EL (cell line): ENCODE measurements at places on chromosomes 1 and 21.

GRCh38 chr1:18419113-18419844 lies 61.5 kb upstream of the KLHDC7A start:
- DNase-seq: no peak

GRCh38 chr1:30362603-30362990 lies 360.8 kb downstream of the MATN1 start:
- DNase-seq: no peak

GRCh38 chr1:192807211-192808162 lies 1.4 kb upstream of the RGS2 start:
- DNase-seq: peak; percentile 43

DNA sequence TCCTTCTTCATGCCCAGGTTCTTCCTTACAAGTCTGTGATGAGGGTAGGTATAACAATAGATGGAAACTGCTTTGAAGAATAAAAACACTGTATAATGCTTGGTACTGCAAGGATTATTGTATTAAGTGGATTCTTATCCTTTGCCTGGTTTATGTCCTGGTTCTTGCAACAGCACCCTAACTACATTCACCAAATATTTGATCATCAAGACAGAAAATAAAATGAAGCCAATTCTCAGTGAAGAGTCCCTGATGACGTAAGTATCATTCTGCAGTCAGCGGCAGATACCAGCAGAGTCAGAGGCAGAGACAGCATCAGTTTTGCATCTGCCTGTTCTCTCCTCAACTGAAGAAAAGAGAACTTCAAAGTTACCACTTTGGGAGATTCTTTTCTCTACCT lies 19.7 kb downstream of the ARHGEF11 start:
- DNase-seq: no peak

DNA sequence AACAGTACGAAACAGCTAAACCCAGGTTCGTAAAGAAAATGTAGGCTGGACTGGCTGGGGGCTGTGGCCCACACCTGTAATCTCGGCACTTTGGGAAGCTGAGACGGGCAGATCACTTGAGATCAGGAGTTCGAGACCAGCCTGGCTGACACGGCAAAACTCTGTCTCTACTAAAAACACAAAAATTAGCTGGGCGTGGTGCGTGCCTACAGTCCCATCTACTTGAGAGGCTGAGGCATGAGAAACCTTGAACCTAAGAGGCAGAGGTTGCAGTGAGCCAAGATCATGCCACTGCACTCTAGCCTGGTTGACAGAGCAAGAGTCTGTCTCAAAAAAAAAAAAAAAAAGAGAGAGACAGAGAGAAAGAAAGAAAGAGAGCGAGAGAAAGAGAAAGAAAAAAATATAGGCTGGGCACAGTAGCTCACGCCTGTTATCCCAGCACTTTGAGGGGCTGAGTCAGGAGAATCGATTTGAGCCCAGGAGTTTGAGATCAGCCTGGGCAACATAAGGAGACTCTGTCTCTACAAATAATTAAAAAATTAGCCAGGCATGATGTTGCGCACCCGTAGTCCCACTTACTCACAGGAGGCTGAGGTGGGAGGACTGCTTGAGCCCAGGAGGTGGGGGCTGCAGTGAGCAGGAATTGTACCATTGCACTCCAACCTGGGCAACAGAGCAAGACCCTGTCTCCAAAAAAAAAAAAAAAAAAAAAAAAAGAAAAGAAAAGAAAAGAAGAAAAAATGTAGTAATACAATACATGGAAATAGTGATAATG lies 35.7 kb downstream of the CAPZB start:
- no peak for DNase-seq

GRCh38 chr1:156802421-156802935 lies 14.2 kb downstream of the SH2D2A start:
- DNase-seq: no peak

- no peak for DNase-seq
Observed at GRCh38 chr1:242431786-242432185, 92.7 kb downstream of the PLD5 start.

DNA sequence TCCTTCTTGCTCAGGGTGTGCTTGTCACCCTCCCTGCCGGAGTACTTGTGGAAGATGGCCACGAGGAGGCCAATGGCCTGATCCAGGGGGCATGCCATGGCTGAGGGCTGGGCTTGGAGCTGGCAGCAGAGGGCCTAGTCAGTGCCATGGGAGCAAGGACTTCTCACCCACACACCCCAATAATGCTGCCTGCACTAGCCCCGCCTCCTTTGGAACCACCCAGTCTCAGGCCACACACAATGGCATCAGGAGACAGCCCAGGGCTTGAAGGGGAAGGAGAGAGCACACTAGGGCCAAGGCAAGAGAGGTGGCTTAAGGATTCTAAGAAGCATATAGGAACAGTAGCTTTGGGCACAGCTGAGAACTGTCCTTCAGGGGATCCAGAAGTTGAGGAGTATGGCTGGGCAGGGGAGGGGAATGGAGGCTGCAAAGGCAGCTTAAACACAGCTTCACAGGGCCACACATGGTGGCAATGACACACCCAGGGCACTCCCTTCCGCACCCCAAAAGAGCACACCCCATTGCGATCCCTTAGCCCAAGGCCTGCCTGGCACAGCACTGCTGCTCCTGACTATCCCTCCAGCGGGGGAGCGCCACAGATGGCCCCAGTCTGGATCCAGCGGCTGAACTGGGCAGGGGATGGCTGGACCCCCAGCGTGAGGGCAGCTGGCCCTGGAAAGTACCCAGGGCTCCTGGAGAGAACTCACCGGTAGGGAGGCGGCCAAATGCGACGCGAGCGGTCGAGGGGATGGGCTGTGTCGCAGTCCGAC lies at the start of gene S100A6:
Gene S100A6, minus strand, starts transcription at position 750 of the 770 bp plus-strand sequence. Its CDS starts 652 bp downstream, at position 98.
- DNase-seq: peak; percentile 61

DNA sequence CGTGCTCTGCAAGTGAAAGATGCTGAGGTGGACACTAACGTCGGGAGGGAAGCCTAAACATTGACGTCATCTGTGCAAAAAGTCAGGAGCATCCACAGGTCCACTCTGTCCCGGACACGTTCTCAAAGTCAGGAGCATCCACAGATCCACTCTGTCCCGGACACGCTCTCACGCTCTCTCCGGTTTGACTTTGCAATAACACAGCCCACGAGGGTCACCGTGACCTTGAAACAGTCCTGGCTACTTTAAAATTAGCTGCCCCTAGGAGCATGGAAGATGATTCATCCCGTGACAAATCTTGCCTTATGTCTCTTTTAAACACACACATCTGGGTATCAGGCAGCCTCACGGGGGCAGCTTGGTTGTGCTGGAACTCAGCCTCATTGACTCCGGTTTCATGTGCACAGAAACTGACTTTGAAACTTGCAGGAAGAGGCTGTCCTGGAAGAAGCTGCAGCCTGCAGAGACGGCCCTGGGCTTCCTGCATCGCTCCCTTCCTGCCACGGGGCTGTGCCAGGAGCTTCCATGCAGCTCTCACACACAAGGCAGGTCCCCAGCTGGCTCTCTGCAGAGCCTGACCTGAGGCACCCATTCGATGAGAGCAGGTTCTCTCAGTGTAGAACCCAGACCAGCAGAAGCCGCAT lies 18.1 kb upstream of the COL18A1 start:
- peak; percentile 97 for DNase-seq

DNA sequence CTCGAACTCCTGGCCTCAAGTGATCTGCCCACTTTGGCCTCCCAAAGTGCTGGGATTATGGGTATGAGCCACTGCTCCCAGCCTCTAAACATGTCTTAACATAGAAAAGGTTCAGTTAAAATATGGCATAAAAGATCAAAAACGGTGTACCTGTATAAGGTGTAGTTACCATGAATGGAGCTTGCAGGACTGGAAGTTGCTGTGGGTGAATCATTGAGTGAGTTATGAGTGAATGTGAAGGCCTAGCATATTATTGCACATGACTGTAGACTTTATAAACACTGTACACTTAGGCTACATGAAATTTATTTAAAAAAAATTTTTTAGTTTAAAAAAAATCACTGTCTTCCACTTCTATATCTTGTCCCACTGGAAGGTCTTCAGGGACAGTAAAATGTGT lies 15.7 kb downstream of the ABCD3 start:
- no peak for DNase-seq

DNA sequence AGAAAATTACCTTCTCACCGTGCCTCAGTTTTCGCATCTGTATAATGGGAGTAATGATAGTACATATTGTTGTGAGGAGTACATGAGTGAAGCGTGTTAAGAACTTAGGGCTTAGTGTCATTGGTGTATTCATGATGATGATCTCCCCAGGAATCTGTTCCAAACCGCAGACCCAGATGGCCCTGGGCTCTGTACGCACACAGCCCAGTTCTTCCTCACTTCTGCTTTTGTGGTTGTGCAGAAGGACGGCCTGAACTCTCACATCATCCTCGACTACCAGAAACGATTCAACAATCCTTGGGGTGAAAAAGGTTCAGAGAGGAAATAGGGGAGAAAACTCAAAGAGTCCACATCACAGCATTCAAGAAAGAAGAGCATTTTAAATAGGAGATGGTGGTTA lies 323.0 kb downstream of the CAMTA1 start:
- peak; percentile 26 for DNase-seq

- DNase-seq: no peak
Observed at GRCh38 chr1:111063595-111063994, 76.3 kb downstream of the DRAM2 start.

- no peak for DNase-seq
Observed at GRCh38 chr1:27393641-27394281, 1.3 kb downstream of the GPR3 start.

- peak; percentile 55 for DNase-seq
Observed at GRCh38 chr1:28508435-28508754, 2.6 kb downstream of the RCC1 start.

DNA sequence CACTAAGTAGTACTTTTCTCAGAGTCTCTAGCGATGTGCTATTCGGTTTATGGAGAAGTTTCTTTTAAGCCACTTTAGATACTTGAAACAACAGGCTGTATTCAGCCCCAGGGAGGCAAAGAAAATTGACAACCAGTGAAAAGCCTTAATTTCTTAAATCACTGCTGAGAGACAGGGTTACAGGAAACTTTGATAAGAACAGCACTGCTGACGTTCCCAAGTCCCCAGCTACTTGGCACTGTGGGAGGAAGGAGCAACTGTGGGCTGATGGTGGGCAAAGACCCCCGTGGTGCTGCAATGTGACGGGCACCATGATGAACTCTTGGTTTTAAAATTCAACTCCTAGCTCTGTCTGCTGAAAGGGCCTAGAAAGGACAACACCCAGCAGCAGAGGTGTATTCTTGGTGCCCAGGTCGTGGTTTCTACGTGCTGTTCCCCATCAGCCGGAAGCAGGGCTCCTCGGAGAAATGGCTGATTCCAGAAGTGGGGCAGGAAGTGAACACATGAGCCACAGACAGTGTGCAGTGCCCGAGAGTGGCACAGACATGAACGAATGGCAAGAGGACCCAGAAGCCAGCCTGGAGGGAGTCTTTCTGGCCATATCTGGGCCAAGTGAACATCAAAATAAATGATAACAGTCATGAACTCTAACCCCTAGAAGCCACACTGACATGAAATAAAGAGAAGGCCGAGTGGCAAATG lies 5.3 kb downstream of the PTTG1IP start:
- DNase-seq: no peak

DNA sequence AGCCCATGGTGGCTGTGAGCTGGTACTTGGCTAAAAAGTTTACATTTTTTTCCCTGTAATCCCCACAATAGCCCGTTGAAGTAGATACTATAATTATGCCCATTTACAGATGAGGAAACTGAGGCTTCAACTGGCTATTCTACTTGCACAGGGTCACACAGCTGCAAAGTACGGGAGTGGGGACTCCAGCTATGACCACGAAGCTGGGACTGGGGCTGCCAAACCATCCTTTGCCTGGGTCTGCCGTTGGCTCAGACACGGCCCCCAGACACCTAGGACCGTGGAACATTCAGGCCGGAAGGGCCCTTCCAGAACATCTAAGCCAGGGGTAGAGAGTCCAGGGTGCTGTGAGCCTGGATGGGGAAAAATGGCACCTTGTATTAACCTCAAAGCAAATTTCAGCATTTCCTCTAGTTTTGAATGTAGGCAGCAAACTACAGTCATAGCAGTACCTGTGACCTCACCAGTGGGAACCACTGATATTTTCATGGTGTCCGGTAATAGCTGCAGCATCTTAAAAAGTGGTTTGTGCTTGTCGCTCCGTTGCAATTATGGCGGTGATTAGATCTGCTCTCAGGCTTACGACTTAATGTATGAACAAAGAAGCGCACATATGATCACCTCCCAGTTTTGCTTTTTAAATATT lies 4.3 kb downstream of the TP73 start:
- DNase-seq: no peak

GRCh38 chr1:67687649-67688048 lies 2.6 kb downstream of the GADD45A start:
- DNase-seq: peak; percentile 88

GRCh38 chr1:59453297-59453968 lies 156.5 kb downstream of the FGGY start:
- DNase-seq: no peak

- no peak for DNase-seq
Observed at GRCh38 chr1:212982430-212983152, 32.2 kb downstream of the VASH2 start.

GRCh38 chr1:15950763-15951295 lies 25.1 kb downstream of the ZBTB17 start:
- peak; percentile 69 for DNase-seq

- peak; percentile 84 for DNase-seq
Observed at GRCh38 chr21:15065392-15066122, 757 bp upstream of the NRIP1 start.

DNA sequence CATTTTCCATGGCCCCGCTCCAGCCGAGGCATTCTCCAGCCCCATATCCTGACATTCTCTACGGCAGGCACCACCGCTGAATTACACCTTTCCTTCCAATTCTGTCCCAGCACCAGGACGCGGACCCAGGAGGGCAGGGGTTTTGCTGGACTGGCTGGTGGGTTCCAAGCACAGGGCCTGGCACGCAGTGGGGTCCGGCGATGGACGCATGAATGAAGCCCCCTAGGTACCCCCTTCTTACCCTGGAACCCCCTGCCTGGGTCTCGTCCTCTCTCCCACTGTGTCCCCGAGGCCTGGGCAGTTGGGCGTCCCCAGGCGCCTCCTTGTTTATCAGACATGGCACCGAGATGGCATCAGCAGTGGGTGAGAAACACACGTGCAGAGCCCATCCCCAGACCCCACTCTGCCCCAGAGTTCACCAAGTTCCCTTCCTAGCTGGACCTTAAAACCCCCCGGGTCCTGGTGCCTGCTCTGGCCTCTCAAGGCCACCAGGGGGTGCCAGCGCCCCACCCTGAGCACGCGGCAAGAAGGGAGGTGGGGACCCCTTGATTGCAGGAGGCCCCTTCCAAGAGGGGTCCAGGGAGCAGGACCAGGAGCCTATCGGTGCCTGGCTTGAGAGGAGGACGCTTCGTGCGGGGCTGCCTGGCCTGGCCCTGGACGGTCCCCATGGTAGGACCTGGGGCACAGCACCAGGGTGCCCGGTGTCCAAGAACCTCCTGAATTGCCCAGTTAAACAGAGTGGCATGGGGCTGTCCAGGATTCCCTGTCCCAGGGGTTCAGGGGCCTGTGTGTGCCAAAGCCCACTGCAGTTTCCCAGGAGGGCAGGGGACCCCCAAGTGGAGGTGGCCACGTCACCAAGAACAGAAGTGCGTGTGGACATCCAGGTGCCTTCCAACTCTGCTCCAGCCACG lies 46.1 kb downstream of the MEGF6 start:
- peak; percentile 26 for DNase-seq
